ENCODE measurements at places on chromosomes 3 and 15.

DNA sequence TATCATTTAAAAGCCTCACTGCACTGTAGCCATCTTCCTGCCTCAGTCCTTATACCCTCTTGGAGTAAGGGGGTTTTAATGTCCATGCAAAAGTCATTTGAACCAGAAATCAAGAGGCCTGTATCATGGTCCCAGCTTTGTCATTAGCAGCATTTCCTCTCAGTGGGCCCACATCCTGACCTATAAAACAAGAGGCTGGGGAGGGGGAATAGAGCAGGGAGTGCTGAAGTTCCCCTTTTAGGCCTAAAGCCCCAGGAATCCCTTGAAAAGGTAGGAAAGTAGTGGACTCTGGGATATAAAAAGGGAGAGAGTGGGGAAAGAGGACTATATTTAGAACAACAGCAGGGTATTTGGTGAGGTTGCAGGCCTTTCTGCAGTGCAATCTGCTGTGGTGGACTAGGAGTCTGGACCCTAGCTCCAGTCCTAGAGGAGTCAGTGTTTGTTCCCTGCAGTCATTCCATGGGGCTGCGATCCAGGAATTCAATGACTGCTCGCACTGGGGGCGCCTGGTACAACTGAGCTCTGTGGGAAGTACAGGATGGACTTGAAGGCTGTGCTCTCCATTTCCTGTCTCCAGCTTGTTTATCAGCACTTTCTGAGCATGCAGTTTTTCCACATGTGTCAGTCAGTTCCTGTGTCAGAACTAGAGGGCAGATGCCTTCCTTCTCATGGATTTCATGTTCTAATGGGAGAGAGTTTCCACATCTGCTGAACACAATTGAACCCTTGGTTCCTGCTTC lies 46.8 kb downstream of the PDHB start:
- no peak for ATAC-seq

- peak; percentile 13 for ATAC-seq
These were observed 70.7 kb upstream of the EOMES start for GRCh38 chr3:27792869-27793268.

DNA sequence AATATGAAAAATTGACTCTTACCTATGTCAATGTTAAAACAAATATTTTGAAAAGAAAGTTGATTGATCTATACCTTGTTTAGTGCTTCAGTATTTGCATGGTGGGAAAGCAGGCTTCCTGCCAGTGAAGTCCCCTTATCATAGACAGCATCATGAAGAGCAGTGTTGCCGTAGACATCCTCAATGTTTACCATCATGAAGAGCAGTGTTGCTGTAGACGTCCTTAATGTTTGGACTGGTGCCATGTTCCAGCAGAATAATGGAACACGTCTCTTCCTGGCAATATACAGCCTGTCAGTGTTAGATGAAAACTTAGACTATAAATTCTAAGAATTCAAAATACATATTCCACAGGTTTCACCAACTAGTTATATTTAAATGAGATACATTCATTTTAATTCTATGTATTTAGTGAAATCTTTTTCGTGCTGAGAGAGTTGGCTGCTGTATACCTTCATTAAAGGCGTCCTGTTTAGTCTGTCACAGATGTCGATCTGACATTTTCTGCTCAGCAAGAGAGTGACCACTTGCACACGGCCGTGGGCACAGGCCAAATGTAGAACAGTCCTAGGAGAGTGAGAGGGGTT lies 116.8 kb downstream of the LMLN start:
- no peak for ATAC-seq

GRCh38 chr15:48602358-48603122 lies 43.0 kb downstream of the FBN1 start:
- no peak for ATAC-seq

- ATAC-seq = no peak
These were observed 50.0 kb upstream of the TBC1D23 start for GRCh38 chr3:100210772-100211135.
